GM13977 (cell line): ENCODE measurements at places on chromosomes 5 and 9.

- DNase-seq, result no peak
Observed at GRCh38 chr9:21286659-21287058, 18.5 kb downstream of the IFNA5 start.

GRCh38 chr5:131595088-131596033, 39.7 kb downstream of the RAPGEF6 start:
- DNase-seq, result peak; percentile 31

DNA sequence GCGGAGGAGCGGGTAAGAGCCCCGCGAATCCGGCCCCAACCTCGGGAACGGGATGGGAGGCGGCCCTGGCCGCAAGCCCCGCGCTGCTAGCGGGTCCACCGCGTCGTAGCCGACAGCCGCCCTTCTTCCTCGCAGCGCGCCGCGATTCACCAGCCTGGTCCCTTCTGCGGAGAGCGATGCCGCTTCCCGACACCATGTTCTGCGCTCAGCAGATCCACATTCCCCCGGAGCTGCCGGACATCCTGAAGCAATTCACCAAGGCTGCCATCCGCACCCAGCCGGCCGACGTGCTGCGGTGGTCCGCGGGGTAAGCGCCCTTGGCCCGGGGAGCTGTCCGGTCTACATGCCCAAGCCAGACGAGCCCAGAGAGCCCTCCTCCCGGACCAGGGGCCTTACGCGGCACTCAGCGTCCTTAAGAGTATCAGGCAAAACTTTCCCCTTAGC, 335 bp downstream of the ROPN1L start:
- DNase-seq, result peak; percentile 57

- DNase-seq, result no peak
Observed at GRCh38 chr5:134435560-134435959, 23.9 kb upstream of the CDKN2AIPNL start.

DNA sequence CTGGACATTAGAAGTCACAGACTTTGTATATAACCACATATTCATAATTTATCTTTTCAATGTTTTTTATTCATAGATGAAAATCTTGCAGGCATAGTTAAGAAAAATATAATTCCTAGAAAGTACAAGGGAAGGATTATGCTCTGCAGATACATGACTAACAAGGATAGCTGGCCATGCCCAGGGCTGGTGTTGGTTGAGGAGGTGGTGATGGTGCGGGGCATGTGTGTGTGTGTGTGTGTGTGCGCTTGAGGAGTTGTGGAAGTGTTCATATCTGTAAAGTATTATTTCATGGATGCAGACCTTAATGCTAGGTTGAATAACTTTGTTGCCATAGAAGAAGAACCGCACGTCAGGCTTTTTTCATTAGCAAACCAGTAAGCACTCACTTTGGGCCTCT, 1.3 kb downstream of the S1PR3 start:
- no peak for DNase-seq

DNA sequence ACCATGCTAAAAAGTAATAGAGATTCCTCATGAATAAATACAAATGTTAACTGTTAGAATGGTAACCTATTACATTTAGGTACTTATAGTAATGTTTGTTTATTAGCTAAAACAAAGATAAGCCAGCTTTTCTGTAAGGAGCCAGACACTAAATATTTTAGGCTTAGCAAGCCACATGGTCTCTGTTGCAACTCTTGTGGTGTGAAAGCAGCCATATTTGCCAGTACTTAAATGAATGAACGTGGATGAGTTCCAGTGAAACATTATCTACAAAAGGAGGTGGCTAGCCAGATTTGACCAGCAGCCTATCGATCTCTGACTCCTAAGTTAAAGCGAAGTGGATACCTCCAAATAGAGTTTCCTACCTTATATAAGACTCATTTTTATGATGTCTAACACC, 331.6 kb downstream of the CDH12 start:
- DNase-seq, result no peak

GRCh38 chr5:128974567-128974966, 9.3 kb downstream of the SLC27A6 start:
- no peak for DNase-seq

DNA sequence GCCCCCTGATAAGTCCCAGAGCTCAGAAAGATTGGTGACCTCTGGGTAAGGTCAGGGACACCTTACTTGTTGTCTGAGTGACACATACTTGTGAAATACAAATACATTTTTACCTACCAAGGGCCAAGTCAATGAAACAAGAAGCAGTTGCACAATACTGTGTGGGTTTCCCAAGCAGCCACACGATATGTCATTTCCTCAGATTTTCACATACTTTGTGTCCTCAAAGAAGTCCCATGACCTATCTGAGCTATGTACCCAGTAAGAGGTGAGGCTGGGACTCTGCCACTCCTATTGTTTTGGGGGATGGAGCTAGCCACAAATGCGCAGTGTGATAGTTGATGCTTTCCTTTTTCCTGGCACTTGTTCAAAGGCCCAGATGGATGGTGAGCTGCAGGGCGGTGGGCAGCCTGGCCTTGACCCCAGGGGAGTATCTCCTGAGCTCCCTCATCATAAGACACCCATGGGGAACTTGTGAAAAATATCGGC, 4.8 kb upstream of the SLC25A51 start:
- no peak for DNase-seq

DNA sequence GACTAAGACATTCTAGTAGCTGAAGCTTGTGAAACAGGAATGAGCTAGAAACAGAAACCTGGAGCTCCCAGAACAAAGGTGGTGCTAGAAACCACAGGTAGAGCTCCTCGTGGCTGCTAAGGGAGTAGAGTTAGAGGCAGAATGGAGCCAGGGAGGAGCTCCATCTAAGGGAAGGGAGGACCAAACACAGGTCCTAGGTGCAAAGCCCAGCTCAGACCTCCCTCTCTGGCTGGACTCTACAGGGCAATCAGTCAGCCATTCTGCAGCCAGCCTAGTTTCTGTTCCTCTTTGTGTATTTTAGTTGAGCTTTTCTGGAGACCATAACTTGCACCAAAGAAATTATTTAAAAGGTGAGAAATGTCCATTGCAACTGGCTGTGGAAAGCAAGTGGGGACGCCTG, 70.4 kb downstream of the CRB2 start:
- DNase-seq, result peak; percentile 52

DNA sequence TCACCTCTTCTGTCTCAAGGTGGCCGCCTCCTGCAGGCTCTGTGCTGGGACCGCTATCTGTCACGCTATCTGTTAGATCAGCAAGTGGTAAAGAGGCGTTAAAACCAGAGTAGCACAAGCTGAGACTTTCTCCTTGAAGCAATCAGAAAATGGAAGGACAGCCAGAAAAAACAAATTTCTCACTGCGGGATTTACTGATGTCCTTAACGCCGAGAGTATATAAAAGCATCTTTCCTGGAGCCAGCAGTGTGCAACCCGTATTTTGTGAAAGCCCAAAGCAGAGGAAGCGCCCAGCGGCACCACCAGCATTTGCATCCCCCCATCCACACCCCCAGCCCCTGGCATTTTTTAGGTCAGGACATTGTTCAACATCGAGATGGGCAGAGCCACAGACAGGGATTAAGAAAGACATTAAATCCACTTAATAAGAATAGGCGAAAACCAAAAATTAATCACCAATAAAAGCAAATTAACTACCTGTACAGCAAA, 48.6 kb downstream of the DUSP1 start:
- no peak for DNase-seq

GRCh38 chr5:126837906-126838539, 61.1 kb downstream of the LMNB1 start:
- no peak for DNase-seq

DNA sequence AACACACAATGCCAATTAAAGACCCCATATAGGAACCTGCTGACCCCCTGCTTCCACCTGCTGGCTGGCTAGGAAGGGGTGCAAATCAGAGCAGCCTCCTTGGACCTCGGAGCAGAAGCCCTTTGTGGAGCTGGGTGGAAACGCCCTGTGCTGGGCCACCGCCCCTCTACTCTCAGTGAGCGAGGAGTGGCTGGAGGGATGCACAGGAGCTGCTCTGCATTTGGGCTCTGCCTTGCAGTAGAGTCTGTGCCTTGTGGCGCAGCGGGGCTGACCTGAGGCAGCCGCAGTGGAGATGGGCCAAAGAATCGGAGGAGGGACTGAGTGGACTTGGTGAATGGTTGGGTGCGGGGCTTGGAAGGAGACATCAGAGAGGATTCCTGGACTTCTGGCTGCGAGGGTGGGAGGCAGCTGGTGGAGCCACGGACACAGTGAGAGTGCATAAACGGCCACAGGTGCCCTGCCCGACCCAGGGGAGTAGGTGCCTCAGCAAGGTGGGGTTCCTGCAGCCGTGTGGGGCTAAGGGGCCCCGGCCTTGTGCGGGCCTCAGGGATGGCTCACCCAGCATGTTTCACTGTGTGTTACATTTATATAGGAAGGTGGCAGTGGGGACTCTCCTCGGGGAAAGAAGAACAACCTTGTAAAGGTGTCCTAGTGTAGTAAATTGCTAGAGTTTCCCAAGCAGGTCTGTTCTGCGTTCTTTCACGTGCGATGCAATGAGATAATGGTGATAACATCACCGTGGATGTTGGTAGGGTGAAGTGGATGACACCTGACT, 14.1 kb upstream of the IRX4 start:
- DNase-seq, result no peak

DNA sequence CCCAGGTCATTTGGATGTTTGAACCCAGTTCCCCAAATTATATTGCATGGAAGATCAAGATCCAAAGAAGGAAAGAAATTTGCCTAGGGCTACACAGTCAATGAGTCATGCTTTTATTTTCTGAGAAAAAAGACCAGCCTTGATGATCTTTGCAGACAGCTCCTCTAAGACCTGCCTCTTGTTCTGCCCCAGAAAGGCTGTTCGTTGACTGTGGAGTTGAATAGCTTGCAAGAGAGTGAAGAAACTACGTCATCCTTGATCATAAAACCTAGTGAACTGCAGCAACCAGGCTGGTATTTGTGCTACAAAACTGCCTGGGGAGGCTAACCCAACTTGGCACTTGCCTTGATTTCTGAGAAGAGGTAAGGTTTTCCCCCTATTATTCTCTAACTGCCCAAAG, 263.9 kb downstream of the PAPPA start:
- no peak for DNase-seq

GRCh38 chr9:95077766-95078370, 239.6 kb downstream of the FANCC start:
- no peak for DNase-seq

- no peak for DNase-seq
Observed at GRCh38 chr5:154251529-154251928, 61.0 kb downstream of the GALNT10 start.
